Stimulated activated CD8-positive, alpha-beta memory T cell treated with anti-CD3 and anti-CD28 coated beads, Interleukin-15, amount 100 ng/mL, for 24 hours (primary cell): ENCODE measurements at places on chromosomes 5 and 9.

DNA sequence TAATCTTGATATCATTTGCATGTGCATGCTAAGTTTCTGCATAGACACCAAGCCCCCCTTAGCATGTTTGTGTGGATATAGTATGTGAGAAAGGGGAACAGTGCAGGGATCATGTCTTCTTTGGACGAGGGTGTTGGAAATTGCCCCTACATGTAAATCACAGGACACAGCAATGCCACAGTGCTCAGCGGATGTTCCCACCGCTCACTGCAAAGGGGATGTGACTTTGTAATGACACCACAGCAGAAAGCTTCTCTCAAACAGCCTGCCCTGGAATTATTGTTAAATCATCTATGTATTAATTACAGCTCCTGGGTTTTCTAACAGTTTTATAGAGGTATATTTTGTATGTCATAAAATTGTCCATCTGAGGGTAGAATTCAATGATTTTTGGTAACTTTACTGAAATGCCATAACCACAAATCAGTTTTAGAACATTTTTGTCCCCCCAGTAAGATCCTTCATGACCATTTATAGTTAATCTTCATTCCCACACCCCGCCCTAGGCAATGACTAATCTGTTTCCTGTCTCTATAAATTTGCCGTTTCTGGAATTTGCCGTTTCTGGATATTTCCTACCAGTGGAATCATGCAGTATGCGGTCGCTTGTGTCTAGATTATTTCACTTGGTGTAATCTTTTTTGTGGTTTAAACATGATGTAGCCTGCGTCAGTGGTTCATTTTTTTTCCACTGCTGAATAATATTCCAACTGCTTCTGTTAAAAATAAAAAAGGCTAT lies 648.5 kb upstream of the WWC1 start:
- no peak for DNase-seq

GRCh38 chr9:30258094-30258493 lies 2126.3 kb upstream of the ACO1 start:
- DNase-seq: no peak

DNA sequence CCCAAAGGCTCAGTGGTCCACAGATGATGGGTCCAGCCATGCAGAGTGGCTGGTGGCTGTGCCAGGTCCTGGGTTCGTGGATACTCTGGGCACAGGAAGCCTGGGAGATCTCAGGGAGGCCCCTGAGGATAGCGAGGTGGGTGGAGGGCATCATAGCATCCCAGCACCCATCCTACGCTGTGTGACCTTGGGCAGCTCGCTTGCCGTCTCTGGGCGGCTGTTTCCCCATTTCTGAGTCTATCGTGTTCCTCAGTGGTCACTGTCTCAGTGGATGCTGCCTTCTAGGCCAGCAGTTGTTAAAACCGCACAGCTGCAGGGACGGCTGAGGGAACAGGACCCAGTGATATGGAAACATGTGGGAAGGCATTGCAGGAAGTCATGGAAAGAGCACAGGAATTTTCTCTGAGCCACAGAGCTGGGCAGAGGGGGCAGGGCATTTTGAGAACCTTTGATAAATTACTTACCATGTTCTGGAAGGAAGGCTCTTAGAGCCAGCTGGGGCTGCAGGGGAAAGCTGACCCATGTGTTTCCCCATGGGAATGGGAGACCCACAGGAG lies 86.4 kb upstream of the COL5A1 start:
- DNase-seq: no peak

DNA sequence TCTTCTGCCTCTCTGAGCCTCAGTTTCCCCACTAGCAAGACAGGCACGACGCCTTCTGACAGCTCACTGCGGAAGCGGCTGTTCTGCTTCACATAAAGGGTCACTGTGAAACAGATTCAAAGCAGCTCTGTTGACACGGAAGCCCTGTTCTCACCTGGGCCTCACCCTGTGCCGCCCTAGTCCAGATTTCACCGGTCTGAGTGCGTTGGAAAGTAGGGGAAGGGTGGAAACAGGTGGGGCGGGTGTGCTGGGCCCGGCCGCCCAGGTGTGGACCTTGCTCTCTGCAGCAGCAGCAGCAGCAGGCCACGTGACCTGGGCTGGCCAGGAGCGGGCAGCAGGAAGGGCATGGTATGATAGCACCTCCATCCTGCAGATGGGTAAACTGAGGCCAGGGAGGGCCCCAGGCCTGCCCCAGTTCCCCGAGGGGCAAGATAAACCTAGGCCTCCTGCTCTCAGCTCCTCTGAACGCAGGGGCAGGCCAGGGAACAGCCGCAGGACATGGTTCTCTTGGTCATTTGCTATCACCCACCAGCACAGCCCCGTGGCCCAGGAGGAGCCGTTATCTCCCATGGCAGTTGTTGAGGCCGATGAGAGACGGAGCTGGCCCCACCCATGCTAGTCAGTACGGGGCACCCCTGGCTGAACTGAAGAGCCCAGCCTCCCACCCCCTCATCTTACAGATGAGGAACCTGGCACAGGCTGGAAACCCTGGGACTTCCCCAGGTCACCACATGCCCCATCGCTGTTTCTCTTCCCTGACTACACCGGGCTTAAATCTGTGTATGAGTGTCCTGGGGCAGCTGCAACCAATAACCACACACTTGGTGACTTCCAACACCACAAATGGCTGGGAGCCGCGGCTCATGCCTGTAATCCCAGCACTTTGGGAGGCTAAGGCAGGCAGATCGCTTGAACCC lies 12.1 kb downstream of the PTGES2 start:
- DNase-seq: no peak

GRCh38 chr9:6877671-6878161 lies 119.9 kb downstream of the KDM4C start:
- DNase-seq: no peak

DNA sequence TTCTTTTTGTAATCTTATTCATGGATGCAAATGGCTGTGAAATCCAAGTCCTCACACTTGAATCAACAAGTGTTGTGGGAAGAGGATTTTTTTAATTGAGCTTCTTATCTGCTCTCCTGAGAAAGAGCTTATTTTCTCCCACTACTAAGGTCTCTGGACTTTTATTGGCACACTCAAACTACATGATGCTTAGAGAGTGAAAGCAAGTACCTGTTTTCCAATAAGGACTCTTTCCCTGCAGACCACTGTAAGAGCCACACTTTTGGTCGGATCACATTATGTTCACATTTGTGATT lies 546.4 kb upstream of the ARRDC3 start:
- DNase-seq: no peak

GRCh38 chr9:125821078-125821477 lies 73.9 kb downstream of the PBX3 start:
- DNase-seq: no peak

- DNase-seq: no peak
Measured at GRCh38 chr9:109242014-109242413, 75.0 kb upstream of the FRRS1L start.

DNA sequence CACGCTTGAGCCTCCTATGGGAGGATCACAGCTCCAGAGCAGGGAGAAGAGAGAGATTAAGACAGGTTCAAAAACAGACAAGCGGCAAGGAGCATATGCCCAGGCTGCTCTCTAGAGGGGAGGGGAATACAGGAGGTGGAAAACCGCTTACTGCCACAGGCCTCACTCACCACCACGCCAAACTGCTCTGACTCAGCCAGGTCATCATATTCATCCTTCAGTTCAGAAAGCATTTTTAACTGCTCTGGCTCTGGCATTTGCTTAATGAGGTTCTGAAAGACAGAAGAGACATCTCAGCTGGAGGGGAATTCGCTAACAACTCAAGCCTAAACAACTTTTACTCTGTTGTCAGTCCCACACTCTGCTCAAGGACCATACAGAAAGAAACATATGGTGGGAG lies 40.1 kb downstream of the PCDHGC5 start:
- no peak for DNase-seq

GRCh38 chr9:138080979-138081378 lies 203.4 kb downstream of the CACNA1B start:
- no peak for DNase-seq

- DNase-seq: no peak
Measured at GRCh38 chr5:1065143-1065750, 46.6 kb downstream of the SLC12A7 start.

DNA sequence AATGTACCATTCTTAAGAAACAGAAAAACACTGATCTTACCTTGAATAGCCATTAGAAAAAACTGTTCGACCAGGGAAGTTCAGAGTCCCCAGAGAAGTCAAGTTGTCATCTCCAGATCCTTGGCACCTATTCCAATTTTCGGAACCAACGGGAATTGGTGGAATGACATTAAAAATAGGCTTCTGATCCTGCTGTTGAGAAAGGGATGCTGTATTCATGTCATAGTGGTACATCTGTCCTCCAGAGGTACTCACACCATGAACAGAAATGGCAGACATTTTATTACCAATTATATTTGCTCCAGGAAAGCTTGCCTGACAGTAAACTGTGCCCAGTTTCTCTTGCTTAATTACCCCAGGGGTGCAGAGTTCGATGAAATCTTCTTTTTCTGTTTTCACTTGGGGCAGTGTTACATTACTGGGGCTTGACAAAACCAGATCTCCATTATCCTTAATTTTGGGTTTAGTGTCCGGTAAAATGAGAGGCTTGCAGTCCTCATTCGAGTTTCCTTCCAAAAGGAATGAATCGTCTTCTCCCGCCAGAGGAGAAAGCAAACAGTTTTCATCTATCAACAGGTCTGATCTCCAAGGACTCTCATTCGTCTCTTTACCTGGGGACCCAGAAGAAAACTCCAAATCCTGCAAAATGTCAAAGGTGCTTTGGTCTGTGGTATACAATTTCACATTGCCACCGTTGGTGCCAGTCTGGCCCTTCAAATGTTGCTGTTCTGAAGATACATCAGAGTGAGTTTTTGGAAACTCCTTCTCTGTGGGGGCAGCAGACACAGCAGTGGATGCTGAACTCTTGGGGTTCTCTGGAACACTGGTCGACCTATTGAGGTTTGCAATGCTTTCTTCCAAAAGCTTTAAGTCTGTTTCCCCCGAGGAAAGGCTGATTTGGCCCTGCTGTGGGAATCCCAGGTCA lies 3.6 kb downstream of the NR3C1 start:
- DNase-seq: no peak

GRCh38 chr9:6765396-6765795 lies 7.6 kb downstream of the KDM4C start:
- no peak for DNase-seq

GRCh38 chr5:146626936-146627335 lies 110.9 kb upstream of the GPR151 start:
- no peak for DNase-seq

- no peak for DNase-seq
Measured at GRCh38 chr9:92480291-92480771, 2.0 kb downstream of the ASPN start.

DNA sequence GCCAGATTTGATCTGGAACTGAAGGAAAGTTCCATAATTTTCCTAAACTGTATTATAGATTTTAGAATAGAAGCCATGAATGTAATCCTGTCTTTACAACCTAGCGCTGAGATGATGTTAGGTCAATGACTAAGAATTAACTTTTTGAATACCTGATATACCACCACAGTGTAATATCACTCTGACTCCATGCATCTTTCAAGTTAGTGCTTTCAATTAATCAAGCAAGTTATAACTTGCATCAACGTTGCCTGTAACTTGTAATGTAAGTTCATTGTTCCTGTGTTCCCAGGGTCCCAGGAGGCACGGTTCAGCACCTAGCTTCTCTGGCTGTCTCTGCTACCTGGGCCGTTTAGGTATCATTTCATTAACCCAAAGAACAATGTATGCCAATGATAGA lies 139.3 kb downstream of the CSNK1G3 start:
- DNase-seq: no peak
